A549 treated with ZK216348 at 1 μM for 4 hours (cell line): ENCODE measurements at places on chromosomes 2 and 18. TPM values are rescaled to one million over a fixed set of nuclear protein-coding genes. Genes with fewer than 3 reads are reported as not detected.

The DSC2 gene
- total RNA-seq = 0.66 to 1.9 TPM (median 1.1 TPM) in 5 replicates

The SPIRE1 gene
- 13.0 to 24.2 TPM (median 17.3 TPM) in 5 replicates for total RNA-seq

The CFC1 gene
- not detected in 5 replicates for total RNA-seq

The MRPL53 gene
- 106 to 146 TPM (median 137 TPM) in 5 replicates for total RNA-seq

The FBXO48 gene
- 0.35 to 0.71 TPM (median 0.56 TPM) in 5 replicates for total RNA-seq

The SGPP2 gene
- total RNA-seq = 0.24 to 0.46 TPM (median 0.38 TPM) in 5 replicates

The FSIP2 gene
- total RNA-seq = not detected in 5 replicates

The GTF3C2 gene
- total RNA-seq = 57.1 to 70.8 TPM (median 62.9 TPM) in 5 replicates

The REL gene
- total RNA-seq = 1.0 to 3.6 TPM (median 2.3 TPM) in 5 replicates
